ENCODE measurements at places on chromosomes 7 and 10. TPM values are rescaled to one million over a fixed set of nuclear protein-coding genes. Genes with fewer than 3 reads are reported as not detected.

Gene CAV1
- total RNA-seq, result 322 TPM

Gene ING3
- 7.0 TPM for total RNA-seq

Gene BMPER
- total RNA-seq, result 0.48 TPM

Gene C7orf33
- not detected for total RNA-seq

Gene MACC1
- total RNA-seq, result 50.1 TPM

Gene PTCD1
- 13.4 TPM for total RNA-seq

Gene PNLIPRP3
- 13.0 TPM for total RNA-seq

Gene COL17A1
- 856 TPM for total RNA-seq

Gene RAMP3
- total RNA-seq, result 0.21 TPM

Gene TFEC
- under 0.01 TPM for total RNA-seq

Gene CTBP2
- total RNA-seq, result 125 TPM
